CD8-positive, alpha-beta memory T cell (primary cell): ENCODE measurements at places on chromosomes 4 and X.

DNA sequence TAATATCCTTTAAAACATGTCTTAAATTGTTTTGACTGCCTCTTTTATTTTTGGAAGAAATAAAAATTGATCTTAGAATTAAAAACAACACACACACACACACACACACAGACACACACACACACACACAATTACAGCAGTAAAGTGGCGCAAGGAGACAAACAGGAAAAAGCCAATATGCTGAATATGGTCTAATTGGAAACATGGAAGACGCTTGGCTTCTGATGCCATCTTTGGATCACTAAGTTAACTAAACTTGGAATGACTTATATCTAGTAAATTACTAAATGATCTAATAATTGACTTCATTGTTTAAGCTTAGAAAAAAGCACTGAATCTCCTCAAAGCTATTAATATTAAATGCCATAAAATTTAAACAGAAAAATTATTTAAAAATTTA lies 1093.4 kb downstream of the ADGRL3 start:
- DNase-seq = no peak

DNA sequence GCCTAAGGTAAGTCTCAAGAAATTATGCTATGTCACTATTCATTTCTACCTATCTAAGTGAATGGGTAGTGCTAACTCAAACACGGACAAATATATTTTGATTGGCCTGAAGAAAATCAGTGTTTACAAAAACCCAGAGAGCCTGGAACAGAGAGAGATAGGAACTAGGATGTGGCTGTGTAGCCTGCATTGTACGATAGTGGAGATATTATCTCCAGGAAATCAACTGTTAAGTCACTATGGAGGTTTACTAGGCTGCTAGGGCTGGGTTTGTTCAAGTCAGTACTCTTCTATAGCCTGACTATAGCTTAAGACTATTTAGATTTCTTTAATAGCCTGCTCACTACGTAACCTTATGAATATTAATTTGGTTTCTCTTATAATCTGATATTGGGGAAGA lies 127.9 kb downstream of the TACR3 start:
- DNase-seq = no peak

- DNase-seq = no peak
Observed at GRCh38 chr4:76590798-76591281, 155.8 kb downstream of the SHROOM3 start.

- DNase-seq = no peak
Observed at GRCh38 chrX:38220415-38221390, at the start of gene SRPX. TSS of gene SRPX (minus strand) at chrX:38220871. CDS start at chrX:38220792, 79 bp downstream.

DNA sequence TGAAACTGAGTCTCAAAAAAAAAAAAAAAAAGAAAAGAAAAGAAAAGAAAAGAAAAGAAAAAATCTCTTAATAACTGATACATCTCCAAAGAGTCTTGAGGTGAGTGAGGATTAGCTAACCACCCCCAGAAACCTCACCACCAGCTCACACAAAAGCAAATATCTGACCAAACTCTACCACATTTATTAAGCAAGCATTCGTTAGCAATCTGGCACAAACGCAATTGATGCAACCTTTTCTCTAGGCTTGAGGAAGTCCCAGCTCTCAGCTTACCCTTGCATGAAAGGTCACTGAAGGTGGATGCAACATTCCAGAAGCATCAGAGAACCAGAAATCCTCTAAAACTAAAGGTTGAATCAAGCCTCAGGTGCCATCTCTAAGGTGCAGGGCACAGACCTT lies 231.9 kb upstream of the BCOR start:
- DNase-seq = no peak

GRCh38 chr4:107131295-107131694 lies 95.2 kb upstream of the DKK2 start:
- no peak for DNase-seq

- DNase-seq = no peak
Observed at GRCh38 chr4:26071688-26072087, 157.7 kb downstream of the SMIM20 start.

DNA sequence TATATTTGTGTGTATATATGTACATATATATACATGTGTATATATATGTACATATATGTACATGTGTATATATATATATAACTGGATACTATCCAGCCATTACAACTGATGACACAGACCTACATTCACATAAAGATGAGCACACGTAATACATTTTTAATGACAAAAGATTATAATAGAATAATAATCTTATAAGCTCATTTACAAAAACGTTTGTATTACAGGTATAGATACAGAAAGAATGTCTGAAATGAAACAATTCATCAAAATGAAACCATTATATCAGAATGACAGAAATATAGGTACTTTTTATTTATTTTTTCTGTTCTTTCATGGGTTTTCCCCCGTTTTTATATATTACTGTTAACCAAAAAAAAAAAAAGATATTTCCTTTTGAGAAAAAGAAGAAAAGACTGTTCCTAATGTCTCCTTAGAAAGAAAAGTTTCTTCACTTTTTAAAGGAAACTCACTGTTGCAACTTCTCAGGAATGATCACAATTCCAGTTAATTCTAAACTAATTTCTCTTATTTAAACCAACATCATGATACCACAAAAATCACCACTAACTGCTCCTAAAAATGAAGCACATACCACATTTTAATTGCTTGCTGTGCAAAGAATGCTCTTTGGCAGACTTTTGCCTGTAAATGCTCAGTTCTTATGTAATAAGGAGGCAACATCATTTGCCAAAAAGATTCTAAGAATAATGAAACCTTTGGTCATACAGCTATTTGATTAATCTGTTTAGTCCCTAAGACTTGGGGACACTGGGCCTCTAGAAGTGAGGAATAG lies 18.9 kb downstream of the LEF1 start:
- DNase-seq = no peak

DNA sequence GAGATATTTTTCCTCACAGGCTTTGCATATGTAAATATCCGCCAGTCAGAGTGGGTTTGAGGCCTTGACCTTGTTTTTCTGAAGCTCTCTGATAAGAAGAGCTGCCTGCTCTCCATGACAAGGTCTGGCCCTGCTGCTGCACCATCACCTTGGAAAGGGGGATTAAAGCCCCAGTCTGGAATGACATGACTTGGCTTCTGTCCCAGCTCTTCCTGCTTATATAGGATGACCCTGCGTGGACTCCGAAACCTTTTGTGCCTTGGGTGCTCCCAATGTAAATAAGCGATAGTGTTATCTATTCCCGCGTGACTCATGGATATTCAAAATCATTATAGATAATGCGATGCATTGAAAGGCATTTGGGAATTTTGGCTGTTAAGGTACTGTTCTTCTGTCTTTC lies 139.3 kb downstream of the BMPR1B start:
- no peak for DNase-seq

GRCh38 chrX:151726751-151727150 lies 7.8 kb upstream of the CNGA2 start:
- DNase-seq = no peak

DNA sequence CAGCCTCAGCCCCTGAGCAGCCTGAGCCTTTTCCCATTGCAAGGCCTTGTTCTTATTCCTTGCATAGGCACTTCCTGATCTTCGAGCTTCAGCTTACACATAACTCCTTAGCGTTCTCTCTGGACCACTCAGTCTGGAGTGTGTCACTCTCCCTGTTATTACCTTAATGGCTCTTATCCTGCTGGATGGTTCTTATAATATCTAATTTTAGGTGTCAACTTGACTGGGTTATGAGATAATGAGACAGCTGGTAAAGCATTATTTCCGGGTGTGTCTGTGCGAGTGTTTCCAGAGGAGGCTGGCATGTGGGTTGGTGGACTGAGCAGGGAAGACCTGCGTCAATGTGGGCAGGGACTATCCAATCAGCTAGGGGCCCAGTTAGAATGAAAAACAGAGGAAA lies 75.7 kb downstream of the HAUS3 start:
- DNase-seq = no peak

- DNase-seq = no peak
Observed at GRCh38 chr4:137421796-137422195, 110.5 kb downstream of the PCDH18 start.

DNA sequence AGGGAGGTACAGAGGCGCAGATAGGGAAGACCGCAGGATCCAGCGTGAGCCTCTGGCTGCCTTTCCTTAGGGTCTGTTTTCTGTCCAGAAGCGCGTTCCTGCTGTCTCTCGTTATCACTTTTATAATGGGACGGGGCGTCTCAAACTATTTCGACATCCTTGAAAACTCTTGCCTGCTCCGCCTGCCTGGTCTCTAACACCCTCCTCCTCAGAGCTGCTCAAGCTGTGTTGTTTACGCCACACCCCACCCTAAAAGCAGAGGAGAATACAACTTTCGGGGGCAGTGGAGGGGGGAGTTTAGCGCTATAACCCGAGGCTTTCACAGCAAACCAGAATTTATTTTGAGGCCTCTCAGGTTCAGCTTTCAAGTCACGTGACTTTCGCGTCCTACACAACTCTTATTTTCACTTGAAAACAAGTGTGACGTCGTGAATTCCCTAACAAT lies 646 bp upstream of the FAM3A start:
- no peak for DNase-seq

DNA sequence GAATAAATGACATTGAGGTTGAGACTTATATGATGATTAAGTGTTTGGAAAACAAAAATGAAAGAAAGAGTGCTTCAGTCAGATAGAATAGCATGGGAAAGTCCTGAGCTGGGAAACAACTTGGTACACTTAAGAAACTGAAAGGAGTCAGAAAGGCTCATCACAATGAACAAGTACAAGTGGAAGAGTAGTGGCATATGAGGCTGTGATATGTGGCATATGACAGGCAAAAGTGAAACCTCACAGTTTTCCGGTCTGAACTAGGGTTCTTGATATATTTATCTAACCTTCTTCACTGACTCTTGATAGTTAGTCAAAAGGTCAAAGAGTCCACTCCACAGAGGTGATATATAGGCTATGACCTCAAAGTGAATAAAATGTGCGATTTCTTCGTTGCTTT lies 537.1 kb upstream of the CXorf51A start:
- no peak for DNase-seq

GRCh38 chrX:19373351-19373891 lies 29.7 kb downstream of the PDHA1 start:
- DNase-seq = no peak

- no peak for DNase-seq
Observed at GRCh38 chr4:151688003-151688784, 72.6 kb downstream of the GATB start.

DNA sequence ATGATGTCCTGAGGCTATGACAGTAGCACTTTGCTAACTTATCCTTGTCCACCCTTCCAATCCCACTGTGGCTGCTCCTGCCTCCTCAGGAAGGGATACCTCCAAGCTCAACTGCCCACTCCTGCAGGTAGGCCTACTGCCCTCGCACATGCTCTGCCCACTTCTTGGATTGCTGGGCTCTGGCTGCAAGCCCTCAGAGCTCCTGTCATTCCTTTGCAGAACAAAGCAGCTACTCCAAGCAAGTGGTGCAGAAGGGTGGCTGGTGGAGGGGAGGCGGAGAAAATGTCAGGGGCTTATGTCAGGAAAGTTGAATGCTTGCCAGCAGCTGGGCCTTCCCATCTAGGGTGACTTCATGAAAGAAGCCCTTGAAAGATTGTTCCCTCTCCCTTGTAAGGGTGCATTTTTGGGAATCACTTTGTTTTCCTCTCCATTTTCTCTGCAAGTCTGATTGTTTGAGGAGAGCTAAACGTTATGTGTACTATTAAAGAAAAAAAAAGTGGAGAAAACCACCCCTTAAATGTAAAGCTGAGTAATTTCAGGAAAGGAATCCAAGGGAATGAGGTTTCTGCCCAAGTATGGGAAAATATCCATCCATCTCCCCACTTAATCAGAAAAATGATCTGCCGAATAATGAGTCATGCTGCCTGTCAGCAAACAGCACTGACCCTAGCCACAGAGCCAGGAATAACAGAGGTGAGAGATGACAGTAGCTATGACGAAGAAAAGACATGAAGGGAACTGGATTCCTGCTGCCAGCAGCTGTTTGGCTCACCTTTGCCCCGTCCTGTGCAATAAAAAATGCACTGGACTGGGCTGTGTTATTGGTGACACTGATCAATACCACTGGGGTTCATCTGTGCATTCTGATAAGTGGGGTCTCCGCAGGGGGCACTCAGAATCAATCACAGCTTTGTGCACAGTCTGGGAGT lies 102.0 kb downstream of the RTL5 start:
- no peak for DNase-seq

GRCh38 chr4:15042529-15043167 lies 40.4 kb downstream of the CPEB2 start:
- no peak for DNase-seq

- no peak for DNase-seq
Observed at GRCh38 chr4:66569228-66569627, 898.9 kb upstream of the EPHA5 start.

- no peak for DNase-seq
Observed at GRCh38 chr4:142778900-142779299, 67.2 kb downstream of the INPP4B start.

DNA sequence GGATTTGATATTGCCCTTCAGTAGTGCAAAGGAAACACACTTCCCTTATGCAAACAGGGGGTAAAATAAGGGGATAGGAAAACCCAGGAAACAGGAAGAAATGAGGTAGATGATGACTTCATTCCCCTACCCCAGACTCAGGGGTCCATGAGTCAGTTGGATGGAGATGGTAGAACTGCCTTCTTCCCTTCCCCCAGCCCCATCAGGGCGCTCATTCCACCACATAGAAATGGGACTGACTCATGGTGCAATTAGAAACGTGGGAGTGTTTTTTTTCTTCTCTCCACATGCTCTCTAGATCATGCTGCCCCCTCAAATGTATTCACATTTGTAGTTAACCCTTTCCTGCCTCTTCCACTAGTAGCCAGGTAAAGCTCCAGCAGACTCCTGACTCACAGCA lies 23.1 kb upstream of the ARMCX2 start:
- no peak for DNase-seq

DNA sequence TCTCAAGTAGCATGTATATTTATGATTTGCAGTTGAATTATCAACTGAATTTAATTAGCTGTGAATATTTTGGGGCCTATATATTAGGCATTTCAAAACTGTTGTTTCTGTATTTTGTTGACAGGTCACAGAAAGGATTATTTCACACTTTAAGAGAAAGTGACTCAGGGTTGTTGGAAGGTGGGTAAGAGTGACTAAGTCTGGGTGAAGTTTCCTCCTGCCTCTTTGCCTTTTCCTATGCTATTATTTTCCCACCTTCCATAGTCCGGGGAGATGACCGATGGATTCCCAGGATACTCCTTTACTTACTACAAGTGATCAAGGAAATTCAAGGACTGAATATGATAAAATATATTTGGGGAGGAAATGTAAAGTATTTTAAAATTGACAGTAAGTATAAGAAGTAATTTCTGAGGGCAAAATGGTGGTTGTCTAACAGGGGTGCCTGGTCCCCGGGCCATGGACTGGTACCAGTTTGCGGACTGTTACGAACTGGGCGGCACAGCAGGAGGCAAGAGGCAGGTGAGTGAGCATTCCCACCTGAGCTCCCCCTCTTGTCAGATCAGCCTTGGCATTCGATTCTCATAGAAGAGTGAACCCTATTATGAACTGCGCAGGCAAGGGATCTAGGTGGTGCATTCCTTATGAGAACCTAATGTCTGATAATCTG lies 175.5 kb upstream of the GPRIN3 start:
- no peak for DNase-seq

DNA sequence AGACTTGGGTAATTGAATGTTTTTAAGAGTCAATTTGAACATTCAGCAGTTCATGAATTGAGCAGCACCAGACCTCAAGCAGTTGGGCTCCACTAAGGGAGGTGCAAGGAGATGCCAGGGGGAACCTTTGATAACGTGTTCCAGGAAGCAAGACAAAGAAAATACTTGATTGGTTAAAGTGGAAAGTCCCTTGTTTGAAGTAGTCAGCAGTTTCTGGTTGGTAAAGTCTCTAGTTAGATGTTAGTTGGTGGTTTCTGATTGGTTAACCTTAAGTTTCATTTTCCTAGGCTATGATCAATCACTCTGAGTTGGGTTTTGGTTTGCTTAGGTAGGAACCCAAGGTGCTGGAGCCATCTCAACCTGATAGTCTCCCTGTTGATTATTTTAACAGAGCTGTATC lies 4.0 kb downstream of the HERC6 start:
- peak; percentile 65 for DNase-seq
